Stimulated activated CD4-positive, alpha-beta T cell treated with anti-CD3 and anti-CD28 coated beads, TNF-alpha, amount 100 ng/mL, for 48 hours (primary cell): ENCODE measurements at places on chromosomes 3 and 15.

GRCh38 chr15:94099574-94099960 is 131.8 kb upstream of the MCTP2 start:
- no peak for DNase-seq

DNA sequence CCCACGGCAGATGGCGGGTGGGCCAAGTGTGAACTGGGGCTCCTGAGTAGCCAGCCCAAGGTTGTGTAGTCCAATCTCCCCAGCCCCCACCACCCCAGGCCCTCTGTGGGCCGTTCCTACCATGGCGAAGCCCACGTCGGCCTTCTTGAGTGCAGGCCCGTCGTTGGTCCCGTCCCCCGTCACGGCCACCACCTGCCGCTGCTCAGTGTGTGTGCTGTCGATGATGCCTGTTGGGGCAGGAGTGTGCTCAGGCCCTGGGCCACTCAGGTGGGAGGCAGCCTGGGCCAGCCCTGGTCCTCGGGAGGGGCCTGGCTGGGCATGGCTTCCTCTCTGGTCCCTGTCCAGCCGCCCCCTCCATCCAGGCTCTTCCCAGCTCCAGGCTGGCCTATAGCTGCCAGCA is 25.0 kb upstream of the SEC13 start:
- no peak for DNase-seq

- no peak for DNase-seq
These were observed 35.2 kb downstream of the FBXO45 start for GRCh38 chr3:196603683-196604082.

- DNase-seq: no peak
These were observed 6.3 kb upstream of the RTP4 start for GRCh38 chr3:187361835-187362234.

DNA sequence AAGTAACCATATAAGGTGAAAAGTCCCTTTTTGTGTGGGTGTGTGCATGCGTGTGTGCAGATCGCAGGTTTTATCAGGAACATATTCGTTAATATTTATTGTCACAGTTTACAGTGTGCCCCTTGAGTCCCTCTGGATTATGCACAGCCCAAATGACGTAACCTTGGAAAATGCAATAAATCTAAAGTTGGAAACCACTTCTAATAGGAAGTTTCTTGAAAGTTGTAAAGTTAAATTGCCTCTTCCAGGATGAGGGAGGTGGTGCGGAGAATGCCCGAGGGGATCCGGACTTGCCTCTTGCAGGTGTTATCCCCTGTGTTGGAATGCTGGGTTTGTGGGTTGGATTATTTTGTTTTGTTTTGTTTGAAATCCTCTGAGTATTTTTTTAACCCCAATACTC is 143.3 kb downstream of the CMSS1 start:
- no peak for DNase-seq

DNA sequence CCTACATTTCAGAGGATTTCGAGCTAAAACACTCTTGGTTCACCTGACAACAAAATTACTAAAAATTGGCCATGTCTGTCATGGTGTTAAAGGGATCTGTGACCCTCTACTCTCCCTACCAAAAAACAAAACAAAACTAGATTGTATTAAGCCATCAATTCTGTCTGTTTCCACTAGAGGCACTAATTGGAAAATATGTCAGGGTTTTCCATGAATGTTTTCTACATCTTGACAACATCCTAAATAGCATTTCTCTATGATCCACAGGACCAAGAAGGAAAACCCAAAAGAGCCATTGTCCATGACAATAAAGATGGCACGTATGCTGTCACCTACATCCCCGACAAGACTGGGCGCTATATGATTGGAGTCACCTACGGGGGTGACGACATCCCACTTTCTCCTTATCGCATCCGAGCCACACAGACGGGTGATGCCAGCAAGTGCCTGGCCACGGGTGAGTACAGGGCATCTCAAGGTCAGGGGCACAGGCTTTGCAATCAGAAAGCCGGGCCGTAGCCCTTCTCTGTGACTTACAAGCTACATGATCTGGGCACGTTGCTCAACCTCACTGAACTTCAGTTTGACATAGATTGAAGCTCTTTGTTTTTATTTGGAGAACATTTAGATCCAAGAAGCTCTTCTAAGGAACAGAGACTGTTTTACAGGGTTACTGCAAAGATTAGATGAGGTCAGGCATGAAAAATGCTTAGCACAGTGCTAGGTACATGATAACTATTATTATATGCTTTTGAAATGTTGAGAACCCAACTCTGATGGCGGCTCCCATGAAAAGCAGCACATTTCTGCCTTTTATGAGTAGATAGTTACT is 74.8 kb downstream of the DNASE1L3 start:
- DNase-seq: no peak

GRCh38 chr15:74311734-74312444 is 55.6 kb downstream of the CYP11A1 start:
- DNase-seq: no peak

DNA sequence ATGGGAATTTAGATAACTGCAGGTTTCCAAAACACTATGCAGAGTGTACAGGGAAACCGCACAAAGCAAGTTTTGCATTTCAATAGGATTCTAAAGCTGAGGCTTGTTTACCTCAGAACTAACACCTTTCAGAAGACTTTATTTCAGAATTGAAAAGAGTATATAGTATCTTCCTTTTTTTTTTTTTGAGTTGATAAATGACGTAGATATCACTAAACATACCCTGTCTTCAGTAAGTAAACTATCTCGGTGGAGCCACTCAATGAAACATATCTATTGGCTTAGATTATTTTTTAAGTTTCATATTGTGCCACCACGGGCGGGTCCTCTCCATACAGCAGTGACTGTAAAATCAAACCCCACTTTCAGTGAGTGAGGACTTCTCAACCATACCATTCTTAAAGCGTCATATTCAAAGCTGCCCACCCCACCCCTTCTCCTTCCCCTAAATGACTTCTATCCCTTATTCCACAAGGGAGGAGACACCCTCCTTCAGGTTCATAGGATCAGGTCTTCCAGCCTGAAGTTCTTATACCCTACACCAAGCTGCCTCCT is 2.0 kb upstream of the TBL1XR1 start:
- DNase-seq: no peak
